ENCODE measurements at places on chromosomes 16 and 17. TPM values are rescaled to one million over a fixed set of nuclear protein-coding genes. Genes with fewer than 3 reads are reported as not detected.

KRTAP4-1 gene
- not detected for total RNA-seq

PDILT gene
- not detected for total RNA-seq

ZPBP2 gene
- not detected for total RNA-seq

C1QTNF8 gene
- not detected for total RNA-seq

RAD51C gene
- 86.7 TPM for total RNA-seq

KRTAP9-4 gene
- not detected for total RNA-seq

EPOP gene
- 33.6 TPM for total RNA-seq

PRSS33 gene
- 0.40 TPM for total RNA-seq
